ENCODE measurements at places on chromosomes 1 and 21. TPM values are rescaled to one million over a fixed set of nuclear protein-coding genes. Genes with fewer than 3 reads are reported as not detected.
A peak's percentile ranks its signal among the peaks of the same experiment; 100 is the strongest.

DNA sequence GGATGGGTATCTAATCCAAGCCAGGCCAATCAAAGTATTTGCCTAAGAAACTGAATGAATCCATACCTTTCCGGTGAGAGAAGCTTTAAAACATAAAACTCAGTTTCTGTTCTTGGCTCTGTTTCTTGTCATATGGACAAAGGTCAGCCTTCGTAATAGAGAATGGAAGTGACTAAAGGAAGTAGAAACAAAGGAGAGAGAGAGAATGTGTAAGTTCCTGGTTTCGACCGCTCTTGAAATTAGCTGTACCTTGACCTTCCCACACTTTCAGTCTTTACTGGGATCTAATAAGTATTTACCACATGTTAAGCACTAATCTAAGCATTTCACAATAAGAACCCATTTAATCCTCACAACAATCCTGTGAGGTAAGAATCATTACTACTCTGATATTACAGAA, 19.6 kb upstream of the CLCA4 start:
- DNase-seq = no peak
- no peaks in the 10 kb centered on the region for H3K27me3 ChIP-seq
- H3K4me1 ChIP-seq = no peaks in the 10 kb centered on the region
- H3K4me3 ChIP-seq = no peak overlapping the region
- no peak overlapping the region for H3K27ac ChIP-seq

DNA sequence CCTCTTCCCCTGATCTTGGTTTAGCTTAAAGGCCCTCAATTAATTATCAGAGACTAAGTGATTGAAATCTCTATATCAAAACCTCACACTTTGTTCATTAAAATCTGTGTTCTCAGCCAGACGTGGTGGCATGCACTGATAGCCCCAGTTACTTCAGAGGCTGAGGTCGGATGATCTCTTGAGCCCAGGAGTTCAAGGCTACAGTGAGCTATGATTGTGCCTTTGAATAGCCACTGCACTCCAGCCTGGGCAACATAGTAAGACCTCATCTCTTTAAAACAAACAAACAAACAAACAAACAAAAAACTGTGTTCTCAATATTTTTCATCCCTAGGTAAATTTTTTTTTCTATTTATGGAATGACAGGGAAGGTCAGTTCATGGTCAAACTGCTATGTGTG, 18.7 kb downstream of the TRMT13 start:
- no peak overlapping the region for H3K27ac ChIP-seq
- no peak for DNase-seq
- H3K27me3 ChIP-seq = no peaks in the 10 kb centered on the region
- no peaks in the 10 kb centered on the region for H3K4me1 ChIP-seq
- peaks cover 17% of the 10 kb centered on the region for H3K36me3 ChIP-seq

GRCh38 chr1:77220687-77221463, 1.6 kb upstream of the PIGK start:
- DNase-seq = no peak
- no peaks in the 10 kb centered on the region for H3K36me3 ChIP-seq
- H3K27ac ChIP-seq = no peak overlapping the region
- no peaks in the 10 kb centered on the region for H3K27me3 ChIP-seq
- no peak overlapping the region for H3K4me3 ChIP-seq
- peaks cover 14% of the 10 kb centered on the region for H3K4me1 ChIP-seq

DNA sequence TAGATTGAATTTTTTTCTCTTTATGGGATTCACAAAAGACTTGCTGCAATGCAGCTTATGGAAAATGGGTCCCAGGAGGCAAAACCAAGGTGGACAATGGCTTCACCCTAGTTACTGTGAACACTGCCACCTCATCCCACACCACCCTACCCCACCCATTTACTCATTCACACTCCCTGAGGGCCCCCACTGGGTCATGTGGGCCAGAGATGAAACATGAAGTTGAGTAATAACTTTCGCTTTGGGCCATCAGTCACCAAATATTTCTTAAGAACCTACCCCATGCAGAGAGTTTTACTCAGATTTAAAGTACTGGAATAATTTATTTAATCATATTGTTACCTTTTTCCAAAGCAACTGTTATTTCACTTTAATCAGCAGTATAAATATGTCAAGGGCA, 191.8 kb downstream of the TPR start:
- H3K27me3 ChIP-seq = no peaks in the 10 kb centered on the region
- no peak overlapping the region for H3K27ac ChIP-seq
- H3K36me3 ChIP-seq = no peaks in the 10 kb centered on the region
- no peaks in the 10 kb centered on the region for H3K4me1 ChIP-seq
- DNase-seq = no peak

- H3K4me3 ChIP-seq = no peak overlapping the region
- H3K27ac ChIP-seq = no peak overlapping the region
- no peak for DNase-seq
- H3K27me3 ChIP-seq = no peaks in the 10 kb centered on the region
- H3K36me3 ChIP-seq = no peaks in the 10 kb centered on the region
Measured at GRCh38 chr1:228795596-228795995, 60.3 kb downstream of the RHOU start.

DNA sequence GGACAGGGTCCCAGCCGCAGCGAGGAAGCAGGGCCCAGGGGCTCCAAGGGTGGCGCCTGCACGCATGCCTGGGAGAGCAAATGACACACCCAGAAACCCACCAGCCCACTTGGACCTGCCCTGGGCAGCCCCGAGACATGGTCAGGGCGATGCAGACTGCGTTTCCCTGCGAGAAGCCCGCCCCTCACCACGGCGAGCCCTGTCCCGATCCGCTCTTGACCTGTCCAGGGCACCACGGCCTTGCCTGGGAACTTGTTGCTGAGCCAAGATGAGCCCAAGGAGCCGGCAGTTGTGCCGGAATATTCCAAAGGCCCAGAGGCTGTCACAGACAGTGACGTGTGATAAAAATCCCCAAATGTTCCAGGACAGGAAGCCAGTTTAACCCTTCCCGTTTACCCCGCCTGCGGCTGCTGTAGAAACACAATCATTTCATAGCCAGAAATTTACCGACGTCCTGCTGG, 78.1 kb downstream of the SIK1 start:
- peaks cover 2% of the 10 kb centered on the region for H3K4me1 ChIP-seq
- no peaks in the 10 kb centered on the region for H3K27me3 ChIP-seq
- DNase-seq = no peak
- H3K4me3 ChIP-seq = no peak overlapping the region
- no peaks in the 10 kb centered on the region for H3K36me3 ChIP-seq
- H3K27ac ChIP-seq = no peak overlapping the region

GRCh38 chr1:102961549-102961948, 146.8 kb downstream of the COL11A1 start:
- H3K27me3 ChIP-seq = no peaks in the 10 kb centered on the region
- H3K36me3 ChIP-seq = no peaks in the 10 kb centered on the region
- no peak overlapping the region for H3K4me3 ChIP-seq
- H3K27ac ChIP-seq = no peak overlapping the region

GRCh38 chr1:180988253-180988752, 34.4 kb downstream of the STX6 start:
- no peak for DNase-seq
- H3K36me3 ChIP-seq = peaks cover 34% of the 10 kb centered on the region

DNA sequence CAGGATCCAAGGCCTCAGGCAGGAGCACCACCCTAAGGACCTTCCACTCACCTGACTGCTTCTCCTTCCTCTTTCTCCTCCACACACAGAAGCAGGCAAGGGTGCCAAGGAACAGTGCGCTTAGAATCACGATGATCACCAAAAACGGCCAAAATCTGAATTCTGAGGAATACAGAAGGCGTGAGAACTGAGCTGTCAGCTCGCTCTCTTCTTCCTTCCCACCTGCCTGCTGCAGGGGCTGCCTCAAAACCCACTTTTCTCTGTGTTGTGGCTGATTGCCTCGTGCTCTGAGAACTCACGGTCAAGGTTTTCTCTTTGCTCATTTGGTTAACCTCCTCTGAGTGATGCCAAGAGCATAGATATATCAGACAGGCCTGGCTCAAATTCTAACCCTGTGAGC, 23.8 kb downstream of the CD244 start:
- H3K36me3 ChIP-seq = no peaks in the 10 kb centered on the region
- H3K4me1 ChIP-seq = no peaks in the 10 kb centered on the region
- H3K27me3 ChIP-seq = no peaks in the 10 kb centered on the region
- H3K4me3 ChIP-seq = no peak overlapping the region

DNA sequence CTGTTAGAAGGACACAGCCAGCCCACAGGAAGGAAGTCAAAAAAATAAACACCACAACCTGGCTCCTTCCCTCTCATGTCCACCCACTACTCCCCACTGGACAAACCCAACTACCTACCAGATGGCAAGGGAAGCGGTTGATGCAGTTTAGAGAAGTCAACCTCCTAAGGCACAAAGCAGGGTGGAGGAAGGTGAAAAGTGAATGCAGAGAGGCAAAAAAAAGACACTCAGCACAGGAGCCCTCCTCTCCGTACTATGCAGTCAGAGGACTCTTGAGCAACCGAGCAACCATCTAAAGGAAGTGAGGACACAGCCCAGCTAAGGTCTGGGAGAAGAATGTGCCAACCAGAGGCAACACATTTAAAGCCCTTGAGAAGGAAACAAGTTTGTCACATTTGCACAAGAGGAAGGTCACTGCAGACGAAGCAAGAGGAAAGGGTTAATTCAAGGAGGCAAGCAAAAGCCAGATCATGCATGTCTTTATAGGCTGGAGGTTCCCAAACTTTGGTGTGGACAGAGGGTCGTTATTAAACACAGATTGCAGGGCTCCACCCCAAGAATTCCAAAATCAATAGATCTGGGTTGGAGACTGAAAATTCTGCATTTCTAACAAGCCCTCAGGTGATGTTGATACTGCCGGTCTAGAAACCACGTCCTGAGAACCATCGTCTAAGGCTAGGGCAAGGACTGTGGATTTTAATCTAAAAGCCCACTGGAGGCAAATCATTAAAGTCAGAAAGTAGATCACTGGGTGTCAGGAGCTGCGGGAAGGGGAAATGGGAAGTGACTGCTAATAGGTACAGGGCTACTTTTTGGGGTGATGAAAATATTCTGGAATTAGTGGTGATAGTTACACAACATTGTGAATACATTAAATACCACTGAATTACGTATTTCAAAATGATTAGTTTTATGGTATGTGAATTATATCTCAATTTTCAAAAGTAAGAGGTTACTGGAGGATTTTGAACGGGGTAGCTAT, 19.7 kb downstream of the TP53BP2 start:
- no peak overlapping the region for H3K27ac ChIP-seq
- H3K4me3 ChIP-seq = no peak overlapping the region
- peaks cover 6% of the 10 kb centered on the region for H3K4me1 ChIP-seq
- DNase-seq = no peak
- H3K27me3 ChIP-seq = no peaks in the 10 kb centered on the region

GRCh38 chr1:241413386-241413785, 56.4 kb upstream of the RGS7 start:
- H3K4me1 ChIP-seq = no peaks in the 10 kb centered on the region
- H3K36me3 ChIP-seq = no peaks in the 10 kb centered on the region
- DNase-seq = no peak
- H3K27me3 ChIP-seq = no peaks in the 10 kb centered on the region
- no peak overlapping the region for H3K27ac ChIP-seq

- peak overlapping the region; percentile 29 for H3K27ac ChIP-seq
- H3K4me1 ChIP-seq = no peaks in the 10 kb centered on the region
- H3K4me3 ChIP-seq = no peak overlapping the region
- no peaks in the 10 kb centered on the region for H3K27me3 ChIP-seq
- DNase-seq = no peak
- no peaks in the 10 kb centered on the region for H3K36me3 ChIP-seq
Measured at GRCh38 chr1:160575112-160575664, 4.1 kb downstream of the CD84 start.

GRCh38 chr1:110200666-110201065, 9.4 kb upstream of the KCNC4 start:
- DNase-seq = no peak
- no peaks in the 10 kb centered on the region for H3K27me3 ChIP-seq
- H3K36me3 ChIP-seq = no peaks in the 10 kb centered on the region
- peaks cover 7% of the 10 kb centered on the region for H3K4me1 ChIP-seq
- no peak overlapping the region for H3K4me3 ChIP-seq

DNA sequence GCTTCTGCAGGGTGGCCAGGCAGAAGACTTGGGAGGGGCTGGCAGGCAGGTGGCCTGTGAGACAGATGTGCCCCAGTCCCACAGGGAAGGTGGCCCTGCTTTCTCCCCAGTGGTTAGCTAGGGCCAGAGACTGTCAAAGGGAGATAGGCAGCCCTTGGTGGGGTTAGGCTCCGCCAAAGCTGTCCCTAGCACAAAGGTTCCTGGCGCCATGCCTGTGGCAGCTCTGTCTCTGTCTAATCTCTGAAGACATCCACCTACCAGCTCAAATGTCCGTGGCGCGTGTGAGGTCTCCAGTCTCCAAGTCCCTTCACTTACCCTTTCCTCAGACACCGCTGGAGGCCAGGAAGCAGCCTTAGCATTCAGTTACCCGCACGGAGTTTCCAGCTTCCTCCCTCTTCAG, 17.7 kb downstream of the TCP10L start:
- DNase-seq = no peak
- no peaks in the 10 kb centered on the region for H3K36me3 ChIP-seq
- H3K4me1 ChIP-seq = no peaks in the 10 kb centered on the region
- no peak overlapping the region for H3K4me3 ChIP-seq
- H3K27me3 ChIP-seq = no peaks in the 10 kb centered on the region
- no peak overlapping the region for H3K27ac ChIP-seq

- no peaks in the 10 kb centered on the region for H3K4me1 ChIP-seq
- H3K27me3 ChIP-seq = peaks cover 8% of the 10 kb centered on the region
- no peaks in the 10 kb centered on the region for H3K36me3 ChIP-seq
Measured at GRCh38 chr1:247551721-247552120, 2.8 kb downstream of the GCSAML start.

- H3K27ac ChIP-seq = no peak overlapping the region
- no peaks in the 10 kb centered on the region for H3K36me3 ChIP-seq
- no peak overlapping the region for H3K4me3 ChIP-seq
- DNase-seq = no peak
- no peaks in the 10 kb centered on the region for H3K4me1 ChIP-seq
Measured at GRCh38 chr1:63497577-63497976, 25.4 kb downstream of the ITGB3BP start.

- H3K27me3 ChIP-seq = peaks cover 8% of the 10 kb centered on the region
- DNase-seq = no peak
- H3K4me3 ChIP-seq = no peak overlapping the region
- no peaks in the 10 kb centered on the region for H3K4me1 ChIP-seq
Measured at GRCh38 chr1:202688401-202688800, 21.9 kb downstream of the SYT2 start.

GRCh38 chr1:46768445-46768844, 30.4 kb upstream of the CYP4B1 start:
- no peak for DNase-seq
- H3K4me3 ChIP-seq = no peak overlapping the region
- H3K4me1 ChIP-seq = no peaks in the 10 kb centered on the region
- no peak overlapping the region for H3K27ac ChIP-seq
- H3K36me3 ChIP-seq = no peaks in the 10 kb centered on the region
- no peaks in the 10 kb centered on the region for H3K27me3 ChIP-seq

GRCh38 chr1:53946252-53947171, at the start of gene LRRC42:
Gene LRRC42 (plus strand): TSS chr1:53946350. CDS start chr1:53952000, 5,650 bp downstream.
- H3K4me3 ChIP-seq = peak within 1 kb of the TSS; percentile 98
- no peak for DNase-seq
- no peaks in the 10 kb centered on the region for H3K36me3 ChIP-seq

LIN28A gene
- not detected for total RNA-seq

SELP gene
- 2.7 TPM for total RNA-seq

ZBTB8A gene
- total RNA-seq = 3.3 TPM

CD1D gene
- 1.1 TPM for total RNA-seq

TINAGL1 gene
- total RNA-seq = 16.1 TPM

SNAPIN gene
- 21.8 TPM for total RNA-seq
